CMK (cell line): ENCODE measurements at places on chromosomes 16 and 17.

GRCh38 chr17:80978499-80979497, 12.8 kb upstream of the CHMP6 start:
- DNase-seq = no peak

GRCh38 chr16:90033387-90033786, 14.1 kb upstream of the DBNDD1 start:
- DNase-seq = no peak

DNA sequence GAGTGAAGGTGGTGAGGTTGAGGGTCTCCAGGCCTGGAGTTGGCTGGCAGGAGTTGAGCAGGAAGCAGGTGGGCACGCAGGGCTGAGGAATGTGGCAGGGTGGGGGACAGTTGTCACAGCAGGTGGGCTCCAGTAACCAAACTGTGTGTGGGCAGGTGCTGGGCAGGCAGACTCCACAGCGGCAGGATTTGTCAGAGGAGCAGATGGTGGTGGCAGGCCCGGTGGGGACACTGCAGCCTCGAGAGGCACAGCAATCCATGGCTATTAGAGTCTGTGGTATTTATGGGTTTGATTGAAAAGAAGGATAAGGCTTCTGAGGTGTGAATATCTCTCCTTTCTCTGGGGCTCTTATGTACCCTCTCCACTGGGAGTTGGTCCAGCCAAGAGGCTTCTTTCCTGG, at the start of gene KRTAP3-3:
KRTAP3-3 (minus strand) TSS at position 326 of the 400 bp plus-strand sequence; CDS start at position 259, 67 bp downstream.
- DNase-seq = no peak

GRCh38 chr16:86555704-86556075, 655 bp upstream of the MTHFSD start:
- no peak for DNase-seq

DNA sequence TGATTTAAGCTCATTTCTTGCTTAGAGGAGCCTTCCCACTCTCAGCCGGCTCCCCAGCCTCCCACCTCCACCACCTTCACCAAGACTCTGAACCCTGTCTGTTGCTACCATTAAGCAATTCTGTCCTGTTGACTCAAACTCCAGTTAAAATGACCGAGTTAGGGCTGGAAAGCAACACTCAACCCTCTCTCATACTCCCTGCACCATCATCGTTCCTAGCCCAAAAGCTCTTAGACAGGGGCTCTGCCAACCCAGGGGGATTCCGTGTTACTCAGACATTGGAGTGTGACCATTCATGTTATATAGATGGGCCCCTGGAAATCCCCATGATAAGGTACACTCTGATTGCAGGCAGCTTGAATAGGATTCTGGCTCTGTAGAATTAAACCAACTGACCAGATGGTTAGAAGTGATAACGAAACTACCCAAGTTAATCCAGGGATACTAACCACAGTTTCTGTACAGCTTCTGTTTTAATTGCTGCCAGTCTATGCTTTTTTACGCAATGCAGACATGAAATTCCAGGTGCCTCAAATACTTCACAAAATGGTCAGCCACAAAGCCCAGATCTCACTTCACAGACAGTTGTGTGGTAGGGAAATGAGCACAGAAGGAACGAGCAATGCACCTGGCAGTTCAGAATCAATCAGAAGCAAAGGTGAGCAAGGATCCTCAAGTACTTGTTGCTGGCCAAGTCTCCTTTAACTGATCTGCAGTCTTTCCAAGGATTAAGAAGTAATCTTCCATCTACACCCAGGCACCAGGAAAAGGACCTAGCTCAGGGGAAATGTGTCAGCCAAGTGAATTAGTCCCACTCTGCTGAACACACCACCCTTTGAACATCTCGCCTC, 2.1 kb downstream of the SSTR2 start:
- DNase-seq = peak; percentile 65

GRCh38 chr16:82616356-82616755, 10.4 kb upstream of the CDH13 start:
- no peak for DNase-seq

DNA sequence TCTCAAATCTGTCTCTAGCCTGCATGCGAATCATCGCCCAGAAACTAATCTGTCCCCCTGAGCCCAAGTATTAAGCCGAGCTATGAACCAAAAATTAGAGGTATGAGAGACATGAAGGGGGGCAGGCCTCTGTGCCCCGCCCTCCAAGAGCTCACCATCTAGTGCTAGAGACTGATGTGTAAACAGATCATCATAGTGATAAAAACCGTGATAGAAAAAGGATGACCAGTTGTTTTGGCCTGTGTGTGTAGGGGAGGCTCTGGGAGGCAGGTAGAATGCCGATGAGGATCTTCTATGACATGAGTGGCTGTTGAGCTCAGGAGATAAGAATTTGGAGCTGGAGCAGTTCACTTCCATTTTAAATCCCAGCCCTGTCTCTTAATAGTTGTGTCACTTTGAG, 89.1 kb upstream of the TBX2 start:
- no peak for DNase-seq

DNA sequence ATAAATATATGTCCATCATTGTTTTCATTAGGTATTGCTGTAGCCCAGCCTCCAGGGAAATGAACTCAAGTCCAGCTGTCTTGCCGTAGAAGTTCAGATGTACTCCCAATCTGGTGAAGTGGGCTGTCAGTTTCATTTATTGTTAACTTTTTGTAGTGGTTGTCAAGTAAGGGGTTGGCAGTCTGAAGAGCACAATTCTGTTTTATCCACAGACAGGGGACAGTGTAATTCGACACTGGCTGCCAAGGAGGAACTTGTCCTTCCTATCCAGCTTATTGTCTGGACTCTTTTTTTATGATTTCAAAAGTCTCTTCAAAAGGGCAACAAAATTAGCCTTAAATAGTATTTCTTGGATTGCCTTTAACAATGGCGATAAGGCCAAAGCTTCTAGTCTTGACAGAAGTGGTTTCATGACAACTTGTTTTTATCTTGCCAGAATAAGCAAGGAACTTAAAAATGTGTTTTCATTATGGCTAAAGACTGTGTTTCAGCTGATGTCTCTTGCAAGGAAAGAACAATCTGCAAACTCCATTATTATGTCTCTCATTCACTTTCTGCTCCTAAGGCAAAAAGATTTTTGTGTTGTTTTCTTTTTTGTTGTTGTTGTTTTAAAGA, 73.9 kb upstream of the TANC2 start:
- DNase-seq = no peak

DNA sequence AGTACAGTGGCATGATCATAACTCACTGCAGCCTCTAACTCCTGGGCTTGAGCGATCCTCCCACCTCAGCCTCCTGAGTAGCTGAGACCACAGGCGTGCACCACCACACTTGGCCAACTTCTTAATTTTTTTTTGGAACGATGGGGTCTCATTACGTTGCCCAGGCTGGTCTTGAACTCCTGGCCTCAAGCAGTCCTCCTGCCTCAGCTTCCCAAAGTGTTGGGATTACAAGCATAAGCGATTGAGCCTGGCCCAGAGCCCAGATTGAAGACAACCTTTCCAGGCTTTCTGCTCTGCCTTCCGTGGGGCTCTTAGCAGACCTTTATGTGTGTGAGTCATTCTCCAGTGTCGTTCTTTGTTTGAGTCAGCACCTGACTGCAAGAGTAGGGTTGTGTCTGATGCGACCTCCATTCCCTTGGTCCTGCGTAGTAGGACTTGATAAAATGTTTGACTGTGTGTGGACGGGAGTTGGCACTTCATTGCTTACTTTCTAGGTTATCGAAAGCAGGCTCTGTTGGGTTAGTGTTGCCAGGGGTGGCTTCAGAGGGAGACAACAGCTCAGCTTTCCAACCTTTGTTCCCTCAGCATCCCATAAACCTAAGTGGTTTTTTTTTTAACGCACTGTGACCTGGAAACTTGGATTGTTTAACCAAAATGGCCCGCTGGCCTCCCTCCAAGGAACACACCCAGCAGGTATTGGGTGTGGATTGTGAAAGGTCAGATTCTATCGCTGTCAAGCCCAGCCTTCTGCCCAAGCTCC, 26.4 kb downstream of the EEF2K start:
- no peak for DNase-seq

DNA sequence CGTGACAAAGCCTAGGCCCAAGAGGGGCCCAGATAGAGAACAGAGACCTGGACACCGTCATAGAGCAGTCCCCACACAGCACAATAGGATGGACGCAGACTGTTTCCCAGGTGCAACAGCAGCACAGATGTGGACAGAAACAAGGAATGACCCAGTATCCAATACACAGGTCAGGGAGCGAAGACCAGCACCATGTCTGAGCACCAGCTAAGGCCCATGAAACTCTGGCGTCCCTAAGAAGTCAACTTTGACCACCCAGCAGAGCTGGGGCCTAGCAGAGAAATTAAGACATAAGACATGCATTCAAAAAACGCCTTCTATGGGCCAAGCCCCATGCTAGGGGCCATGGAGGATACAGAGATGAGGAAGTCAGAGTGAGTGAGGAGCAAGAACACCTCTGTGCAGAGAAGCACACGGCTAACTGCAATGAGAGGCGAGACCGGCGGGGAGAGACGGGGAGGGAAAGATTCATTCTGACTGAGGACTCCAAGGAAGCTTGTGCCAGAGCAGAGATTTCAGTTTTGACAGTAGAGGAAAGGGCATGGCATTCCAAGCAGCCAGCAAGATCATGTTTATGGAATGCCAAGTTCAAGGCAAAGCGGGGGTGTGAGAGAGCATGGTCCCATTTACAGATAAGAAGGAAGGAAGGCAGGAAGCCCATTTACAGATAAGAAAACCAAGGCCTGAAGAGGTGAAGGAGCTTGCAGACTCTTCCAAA, 50.8 kb downstream of the PITPNM3 start:
- no peak for DNase-seq

DNA sequence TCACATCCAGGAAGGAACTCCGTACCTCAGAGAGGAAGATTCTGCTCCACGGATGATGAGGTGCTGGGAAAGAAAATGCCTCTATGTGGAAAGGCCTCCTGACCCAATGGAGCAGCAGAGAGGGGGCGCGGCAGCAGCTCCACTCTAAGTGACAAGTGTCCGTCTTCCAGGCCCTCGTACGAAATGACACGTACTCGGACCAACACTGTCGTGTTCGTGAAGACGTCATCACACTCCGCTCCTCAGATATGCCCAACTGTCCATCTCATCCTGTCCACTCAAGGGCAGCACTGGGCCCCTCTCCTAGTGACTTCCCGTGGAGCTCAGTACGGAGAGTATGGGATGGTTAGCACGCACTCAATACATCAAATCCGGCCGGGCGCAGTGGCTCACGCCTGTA, 32.2 kb downstream of the MRM3 start:
- DNase-seq = no peak

- no peak for DNase-seq
Observed at GRCh38 chr16:27638833-27639560, 89.1 kb downstream of the KATNIP start.
